ENCODE measurements at places on chromosomes 3 and 15.

GRCh38 chr3:97883736-97884135, 61.9 kb downstream of the CRYBG3 start:
- DNase-seq = no peak

DNA sequence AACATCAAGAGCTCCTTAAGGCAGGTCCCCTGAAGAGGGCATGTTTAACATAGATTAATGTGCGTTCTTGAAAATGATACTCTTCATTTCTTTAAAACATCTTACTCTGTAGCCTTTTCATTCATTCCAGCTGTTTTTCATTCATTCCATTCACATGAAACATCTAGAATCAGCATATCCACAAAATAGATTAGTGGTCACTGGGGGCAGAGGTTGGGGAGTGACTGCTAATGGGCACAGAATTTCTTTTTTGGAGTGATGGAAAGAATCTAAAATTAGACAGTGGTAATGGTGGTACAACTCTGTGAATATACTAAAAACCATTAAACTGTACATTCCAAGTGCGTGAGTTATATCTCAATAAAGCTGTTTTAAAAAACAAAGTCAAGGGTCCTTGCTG, 15.4 kb upstream of the CXCR6 start:
- DNase-seq = no peak

- no peak for DNase-seq
Observed at GRCh38 chr3:58018892-58019742, 10.9 kb downstream of the FLNB start.

- DNase-seq = peak; percentile 48
Observed at GRCh38 chr15:36579792-36580431, 486 bp downstream of the CDIN1 start.

Measured in cerebellum (tissue), 4 donors.